ENCODE measurements at places on chromosomes 6 and 20.

- peak; percentile 2 for DNase-seq
Observed at GRCh38 chr6:97215157-97215769, 67.8 kb downstream of the MMS22L start.

DNA sequence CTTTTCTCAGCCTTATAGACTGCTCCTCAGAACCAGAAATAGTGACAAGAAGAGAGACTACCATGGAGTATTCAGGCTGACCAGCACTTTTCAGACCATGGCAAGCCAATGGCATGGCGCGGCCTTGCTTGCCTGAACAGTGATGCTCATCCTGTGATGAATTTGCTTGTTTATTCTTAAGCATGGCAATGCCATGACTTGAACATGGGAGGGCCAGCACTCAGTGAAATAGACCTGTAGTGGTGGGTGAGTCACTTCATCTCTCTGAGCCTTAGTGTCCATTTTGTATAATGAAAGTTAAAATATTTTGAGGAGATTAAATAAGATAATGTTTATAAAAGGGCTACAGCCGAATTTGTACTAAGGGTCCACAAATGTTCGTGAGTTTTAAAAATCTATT is 79.1 kb downstream of the LRRC1 start:
- DNase-seq = no peak

GRCh38 chr20:53296025-53296424 is 297.6 kb downstream of the ZNF217 start:
- no peak for DNase-seq

DNA sequence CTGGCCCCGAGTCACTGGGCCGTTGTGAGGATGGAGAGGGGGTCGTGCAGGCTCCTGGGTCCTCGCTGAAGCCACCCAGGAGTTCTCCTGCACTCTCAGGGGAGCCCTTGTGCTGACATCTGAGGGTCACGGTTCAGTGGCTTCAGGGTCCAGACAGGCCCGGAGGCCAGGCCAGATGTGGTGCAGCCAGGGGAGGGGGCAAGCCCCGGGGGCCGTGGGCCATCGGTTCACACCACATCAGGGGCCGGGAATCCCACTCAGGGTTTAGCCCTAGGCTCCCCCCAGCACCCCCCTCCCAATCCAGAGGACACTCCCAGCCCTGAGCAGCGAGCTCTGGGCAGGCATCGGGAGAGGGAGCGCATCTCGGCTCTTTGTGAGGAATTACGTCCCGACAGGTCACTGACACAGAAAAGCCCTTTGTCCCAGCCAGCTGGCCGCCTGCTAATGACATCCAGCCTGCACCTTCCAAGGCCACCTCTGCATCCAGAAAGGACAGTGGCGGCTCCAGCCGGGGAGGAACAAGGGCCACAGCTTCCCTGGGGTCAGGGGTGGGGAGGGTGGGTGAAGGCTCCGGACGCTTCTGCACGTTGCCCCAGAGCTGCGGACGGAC is 6.4 kb upstream of the CHRNA4 start:
- no peak for DNase-seq

- DNase-seq = no peak
Observed at GRCh38 chr20:29874476-29875202, 1382.8 kb upstream of the DEFB115 start.

GRCh38 chr6:25652007-25652515 is at the start of gene SCGN:
TSS of gene SCGN (plus strand) at chr6:25652215. CDS start at chr6:25652404, 189 bp downstream.
- no peak for DNase-seq

- DNase-seq = no peak
Observed at GRCh38 chr20:36644706-36645095, 1.3 kb downstream of the SLA2 start.

GRCh38 chr20:15162079-15162647 is 824.8 kb upstream of the FLRT3 start:
- no peak for DNase-seq

DNA sequence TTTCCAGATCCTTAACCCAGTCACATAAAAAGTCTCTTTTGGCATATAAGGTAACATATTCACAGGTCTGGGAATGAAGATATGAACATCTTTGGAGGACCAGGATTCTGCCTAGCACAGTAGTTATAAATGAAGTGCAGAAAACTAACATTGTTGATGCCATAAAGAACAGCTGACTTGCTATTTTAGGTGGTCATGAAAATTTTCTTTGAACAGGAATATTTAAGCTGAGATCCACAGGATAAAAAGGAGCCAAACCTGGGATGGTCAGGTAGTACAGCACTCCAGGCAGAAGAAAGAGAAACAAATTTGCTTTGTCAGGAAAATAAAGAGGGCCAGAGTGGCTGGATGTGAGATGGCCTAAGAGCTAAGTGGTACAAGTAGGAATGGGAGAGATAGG is 80.0 kb downstream of the CENPW start:
- DNase-seq = no peak

GRCh38 chr6:48766349-48766748 is 655.4 kb upstream of the PTCHD4 start:
- DNase-seq = peak; percentile 23

DNA sequence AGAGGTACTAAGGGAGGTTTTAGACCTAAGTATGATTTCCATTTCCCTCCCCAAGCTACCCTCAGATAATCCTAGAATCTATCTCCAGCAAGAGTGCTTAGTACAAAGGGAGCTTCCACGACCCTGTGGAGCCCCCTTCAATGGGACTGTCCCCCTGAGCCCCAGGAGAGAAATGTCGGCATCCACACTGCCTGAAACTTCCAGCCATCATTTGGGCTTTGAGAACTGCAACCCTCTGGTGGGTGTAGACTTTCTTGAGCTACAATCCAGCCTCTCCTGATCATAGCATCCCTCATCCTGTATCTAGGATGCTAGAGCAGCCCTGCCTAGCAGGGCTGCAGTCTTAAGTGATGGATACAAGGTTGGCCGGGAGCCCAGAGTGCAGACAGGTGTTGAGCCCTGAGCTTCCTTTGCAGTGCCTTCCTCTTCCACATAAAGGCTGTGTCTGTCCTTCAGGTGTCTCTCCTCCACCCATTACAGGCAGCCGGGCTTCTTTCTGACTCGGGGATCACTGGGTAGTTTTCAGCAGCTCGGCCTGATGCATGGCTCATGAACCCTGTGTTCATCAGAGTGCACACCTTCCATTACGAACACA is 424.5 kb downstream of the PREX1 start:
- DNase-seq = no peak

DNA sequence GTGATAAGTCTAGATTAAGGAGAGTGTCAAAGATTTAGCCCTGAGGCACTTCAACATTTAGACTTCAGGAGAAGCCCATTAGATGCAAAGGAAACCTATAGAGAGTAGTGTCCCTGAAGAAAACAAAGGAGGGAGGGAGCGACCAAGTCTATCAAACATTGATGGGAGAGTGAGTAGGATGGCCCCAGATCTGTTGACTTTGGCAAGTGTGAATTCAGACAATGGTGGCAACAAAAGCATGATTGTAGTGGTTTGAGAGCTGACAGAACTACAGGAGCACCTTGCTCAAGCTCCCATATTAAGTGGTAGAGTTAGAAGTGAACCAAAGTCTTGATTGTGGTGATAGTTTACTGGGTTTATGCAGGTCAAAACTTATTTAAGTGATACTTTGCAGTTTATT is 979 bp upstream of the ABCF1 start:
- DNase-seq = no peak

DNA sequence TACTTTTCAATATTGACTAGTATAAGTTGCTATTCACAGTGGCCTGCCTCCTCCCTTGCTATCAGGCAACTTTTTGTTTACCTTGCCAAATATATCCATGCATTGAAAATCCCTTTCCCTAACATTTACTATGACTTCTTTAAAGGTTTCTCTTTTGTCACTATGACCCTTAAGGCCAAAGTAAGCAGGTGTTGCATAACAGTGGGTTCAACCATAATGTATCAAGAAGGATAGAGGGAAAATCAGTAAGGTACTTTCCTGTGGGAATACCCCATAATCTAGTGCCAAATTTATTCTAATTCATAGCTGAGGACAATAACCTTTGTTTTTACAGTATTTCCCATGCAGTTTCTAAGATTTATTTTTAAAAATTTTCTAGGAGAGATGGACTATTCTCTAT is 527.6 kb downstream of the CDKAL1 start:
- no peak for DNase-seq

DNA sequence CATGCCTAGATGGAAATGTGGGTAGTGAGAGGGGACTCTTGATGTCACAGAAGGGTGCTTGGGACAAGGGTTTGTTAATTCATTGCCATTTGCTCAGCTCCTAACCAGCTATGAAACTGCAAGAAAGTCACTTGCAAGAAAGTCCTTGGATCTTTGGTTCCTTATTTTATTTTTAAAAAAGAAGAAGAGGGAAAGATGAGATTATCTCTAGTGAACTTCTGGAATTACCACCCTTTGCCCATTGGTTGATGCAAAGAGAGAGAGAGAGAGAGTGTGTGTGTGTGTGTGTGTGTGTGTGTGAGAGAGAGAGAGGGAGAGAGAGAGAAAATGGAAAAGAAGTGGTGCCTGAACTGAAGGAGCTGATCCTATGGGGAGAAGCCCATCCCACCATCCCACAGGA is 4.6 kb upstream of the SFT2D1 start:
- DNase-seq = no peak

DNA sequence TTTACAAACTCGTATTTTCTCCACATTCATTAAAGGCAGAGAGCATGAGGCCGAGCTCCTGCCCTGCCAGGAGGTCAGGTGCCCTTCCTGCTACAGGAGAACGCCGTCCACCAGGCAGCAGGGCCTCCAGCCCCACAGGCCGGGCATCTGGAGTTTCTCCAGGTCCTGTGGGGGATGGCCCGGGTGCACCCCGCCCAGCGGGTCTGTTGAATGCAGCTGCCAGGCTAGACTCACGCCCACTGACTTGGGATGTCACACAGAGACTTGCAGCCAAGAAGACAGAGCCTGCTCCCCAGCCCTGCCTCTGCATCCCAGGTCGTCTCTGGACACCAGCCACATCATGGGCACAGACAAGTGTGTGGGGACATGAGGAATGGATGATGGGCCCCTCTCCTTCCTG is 376.4 kb downstream of the CDH4 start:
- DNase-seq = no peak

DNA sequence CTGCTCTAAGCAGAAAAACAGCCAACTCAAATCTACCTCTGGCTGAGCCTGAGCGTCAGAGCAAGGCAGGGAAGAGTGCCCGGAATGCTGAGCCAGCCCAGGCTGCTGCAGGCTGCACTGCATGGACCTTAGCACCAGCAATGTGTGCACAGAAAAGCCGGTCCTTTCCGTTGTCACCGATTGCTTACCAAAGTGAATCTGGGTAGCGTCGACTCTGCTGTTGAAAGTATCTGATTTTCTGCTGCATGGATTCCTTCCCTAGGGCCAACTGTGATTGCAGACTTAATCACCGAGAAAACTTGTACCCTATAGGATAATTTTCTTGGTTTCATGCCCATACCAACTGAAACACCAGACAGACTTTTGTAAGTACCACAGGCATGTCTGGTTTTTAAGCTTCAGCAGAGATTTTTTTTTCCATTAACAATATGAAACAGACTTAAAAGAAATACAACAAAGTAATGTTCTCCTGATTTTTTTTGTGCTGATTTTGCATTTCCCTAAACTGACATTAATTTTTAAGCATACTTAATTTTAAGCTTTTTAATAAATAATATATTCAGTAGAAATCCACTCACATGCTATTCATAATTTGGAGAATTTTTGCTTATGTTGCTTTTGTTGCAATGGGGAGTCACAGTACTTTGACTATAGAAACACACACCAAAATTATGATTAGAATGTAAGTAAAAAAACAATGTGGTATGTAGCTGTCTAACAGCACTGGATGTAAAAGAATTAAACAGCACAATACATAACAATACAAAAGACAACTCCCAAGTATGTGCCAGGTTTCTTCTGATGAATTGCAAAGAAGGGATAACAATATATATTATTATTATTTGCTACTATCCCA is 218.0 kb downstream of the THBS2 start:
- no peak for DNase-seq

- peak; percentile 27 for DNase-seq
Observed at GRCh38 chr6:24394780-24395437, 7.8 kb upstream of the MRS2 start.

GRCh38 chr6:139917951-139918630 is 543.6 kb upstream of the CITED2 start:
- DNase-seq = no peak

GRCh38 chr6:35056952-35057351 is 84.2 kb downstream of the TCP11 start:
- DNase-seq = no peak

GRCh38 chr6:4486568-4487315 is 289.5 kb upstream of the CDYL start:
- DNase-seq = no peak

DNA sequence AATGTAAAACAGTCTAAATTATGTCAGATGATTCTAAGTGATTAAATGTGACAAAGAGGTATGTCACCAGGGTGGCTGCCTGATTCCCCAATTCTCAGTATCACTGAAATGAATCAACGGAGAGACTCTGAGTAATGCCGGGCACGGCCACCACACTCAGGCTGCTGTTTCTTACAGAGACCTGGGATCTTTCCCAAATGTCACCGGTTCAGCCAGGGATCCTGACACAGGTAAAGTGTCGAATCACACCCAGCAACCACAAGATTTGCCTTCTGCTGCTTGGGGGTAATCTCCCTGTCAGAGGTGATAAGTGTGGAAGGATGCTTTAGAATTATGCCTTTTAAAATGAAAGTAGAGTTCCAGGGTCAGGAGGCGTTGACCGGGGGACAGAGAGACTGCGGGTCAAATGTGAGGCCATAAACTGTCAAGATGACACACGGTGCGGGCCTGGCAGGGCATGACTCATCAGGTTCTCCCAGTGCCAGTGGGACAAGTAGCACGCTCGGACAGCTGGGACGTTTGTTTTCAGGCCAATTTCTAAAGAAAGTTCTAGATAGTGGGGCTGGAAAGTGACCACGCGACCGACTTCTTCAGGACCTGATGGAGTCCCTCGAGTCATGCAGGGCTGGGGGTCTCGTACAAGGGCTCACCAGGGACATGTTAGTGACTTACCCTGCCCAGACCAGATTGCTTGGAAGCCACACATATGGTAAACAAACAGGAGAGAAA is 48.9 kb downstream of the PRDM1 start:
- no peak for DNase-seq

GRCh38 chr6:34527751-34528670 is 28.1 kb downstream of the SPDEF start:
- DNase-seq = no peak

GRCh38 chr20:5354901-5355300 is 38.1 kb upstream of the PROKR2 start:
- no peak for DNase-seq

GRCh38 chr6:155406801-155407200 is 48.8 kb downstream of the NOX3 start:
- DNase-seq = no peak

DNA sequence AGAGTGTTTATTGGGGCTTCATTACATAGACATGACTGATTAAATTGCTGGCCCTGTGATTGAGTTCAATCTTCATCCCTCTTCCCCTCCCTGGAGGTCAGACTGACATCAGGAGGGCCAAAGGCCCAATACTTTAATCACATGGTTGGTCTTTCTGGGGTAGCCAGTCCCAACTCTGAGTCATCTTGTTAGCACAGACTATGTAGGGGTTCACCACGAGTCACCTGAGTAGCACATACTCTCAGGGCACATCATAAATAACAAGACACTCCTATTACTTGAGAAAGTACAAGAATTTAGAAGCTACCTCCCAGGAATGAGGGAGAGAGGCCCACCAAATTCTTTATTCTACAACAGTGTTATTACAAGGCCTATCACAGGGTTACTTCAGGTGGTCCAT is 11.3 kb downstream of the GINS1 start:
- no peak for DNase-seq

Data from H54 (cell line).